ENCODE measurements at places on chromosomes 2 and 18. TPM values are rescaled to one million over a fixed set of nuclear protein-coding genes. Genes with fewer than 3 reads are reported as not detected.
A peak's percentile ranks its signal among the peaks of the same experiment; 100 is the strongest.

Gene COL5A2
- 8.8 TPM for polyA plus RNA-seq

- H3K4me1 ChIP-seq, result no peaks in the 10 kb centered on the region
- H3K36me3 ChIP-seq, result no peaks in the 10 kb centered on the region
- DNase-seq, result no peak
- H3K4me3 ChIP-seq, result no peak overlapping the region
- H3K27me3 ChIP-seq, result no peaks in the 10 kb centered on the region
- H3K27ac ChIP-seq, result no peak overlapping the region
Measured at GRCh38 chr2:140786585-140786984, 1344.2 kb downstream of the LRP1B start.

DNA sequence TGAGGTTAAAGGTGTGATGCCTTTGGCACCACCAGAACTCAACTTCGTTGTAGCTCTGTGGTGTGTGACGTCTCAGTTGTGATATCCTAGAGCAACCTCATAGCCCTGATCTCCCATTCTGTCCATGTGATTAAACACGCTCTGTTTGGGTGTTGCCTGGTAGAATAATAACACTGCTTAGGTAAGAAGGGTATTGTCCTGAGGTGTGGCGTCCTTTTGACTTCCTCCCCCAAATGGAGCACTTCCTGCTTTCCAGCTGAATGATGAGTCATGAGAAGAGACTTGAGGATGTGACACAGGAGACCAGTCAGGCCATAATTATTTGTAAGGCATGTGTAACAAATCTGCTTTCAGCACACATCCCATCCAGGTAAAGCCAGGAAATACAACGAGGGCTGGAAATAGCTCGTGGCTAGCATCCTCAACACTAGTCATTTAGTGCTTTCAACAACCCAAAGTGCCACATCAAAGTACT is 100.7 kb downstream of the RAPGEF4 start:
- H3K4me3 ChIP-seq, result no peak overlapping the region
- peaks cover 9% of the 10 kb centered on the region for H3K4me1 ChIP-seq
- no peaks in the 10 kb centered on the region for H3K27me3 ChIP-seq

Gene HOXD4
- polyA plus RNA-seq, result 1.0 TPM

DNA sequence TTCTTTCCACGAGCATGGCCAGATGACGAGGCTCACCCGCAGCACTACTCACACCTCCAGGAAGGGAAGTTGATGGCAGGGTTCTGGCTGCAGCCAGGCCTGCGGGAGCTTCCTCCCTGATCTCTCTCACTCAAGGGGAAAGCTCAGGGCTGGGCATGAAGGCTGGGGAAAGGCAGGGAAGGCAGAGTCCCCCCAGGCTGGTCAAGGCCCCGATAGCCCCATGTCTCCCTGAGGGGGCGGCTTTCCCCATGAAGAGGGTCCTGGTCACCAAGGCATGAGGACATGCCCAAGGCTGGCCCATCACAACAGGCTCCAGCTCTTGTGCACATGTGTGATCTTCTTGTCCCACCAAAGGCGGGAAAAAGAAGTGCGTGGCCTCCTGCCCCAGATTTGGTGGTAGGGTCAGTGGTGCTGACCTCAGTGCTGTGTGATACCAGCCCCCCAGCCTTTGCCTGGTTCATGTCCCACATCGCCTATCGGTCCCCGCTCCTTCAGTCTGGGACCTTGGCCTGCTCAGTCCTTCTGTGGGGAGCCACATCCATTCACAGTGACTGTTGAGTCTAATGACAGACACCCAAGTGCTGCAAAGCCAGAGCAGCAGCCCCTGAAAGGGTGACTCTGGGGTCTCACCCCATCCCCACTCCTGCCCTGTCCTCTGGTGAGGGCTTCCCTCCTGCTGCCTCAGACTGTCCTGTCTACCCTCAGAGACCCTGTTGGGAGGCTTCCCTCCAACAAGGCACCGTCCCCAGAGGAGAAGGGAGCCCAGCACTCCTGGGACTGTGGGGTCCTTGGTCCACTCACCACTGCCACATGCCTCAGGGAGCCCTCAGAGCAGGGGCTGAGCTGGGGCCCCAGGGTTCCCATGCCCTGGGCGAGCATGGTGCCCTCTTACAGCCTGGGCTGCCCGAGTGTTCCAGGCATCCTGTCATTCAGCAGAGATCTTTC is 49.8 kb upstream of the ALPP start:
- H3K36me3 ChIP-seq, result no peaks in the 10 kb centered on the region
- peaks cover 43% of the 10 kb centered on the region for H3K4me1 ChIP-seq
- H3K27me3 ChIP-seq, result no peaks in the 10 kb centered on the region
- no peak overlapping the region for H3K4me3 ChIP-seq

GRCh38 chr18:58276789-58277739 is 233.0 kb downstream of the NEDD4L start:
- peaks cover 9% of the 10 kb centered on the region for H3K4me1 ChIP-seq
- H3K4me3 ChIP-seq, result no peak overlapping the region
- H3K27me3 ChIP-seq, result no peaks in the 10 kb centered on the region
- no peaks in the 10 kb centered on the region for H3K36me3 ChIP-seq
- DNase-seq, result no peak
- H3K27ac ChIP-seq, result no peak overlapping the region

DNA sequence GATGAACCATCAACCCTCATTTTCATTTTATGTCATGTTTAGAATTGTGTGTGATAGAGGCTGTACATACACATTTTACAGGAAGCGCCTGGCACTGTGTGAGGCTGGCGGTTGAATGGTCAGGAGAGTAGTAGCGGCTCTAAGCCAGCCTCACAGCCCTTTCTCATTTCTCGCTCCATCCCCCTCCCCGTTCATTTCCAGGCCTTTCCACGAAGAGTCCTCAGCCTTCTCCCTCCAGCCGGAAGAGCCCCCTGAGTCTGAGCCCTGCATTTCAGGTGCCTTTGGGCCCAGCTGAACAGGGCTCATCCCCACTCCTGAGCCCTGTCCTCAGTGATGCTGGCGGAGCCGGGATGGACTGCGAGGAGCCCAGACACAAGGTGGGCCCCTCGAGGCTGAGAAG is 51.8 kb downstream of the STK25 start:
- H3K4me1 ChIP-seq, result no peaks in the 10 kb centered on the region
- DNase-seq, result no peak
- H3K36me3 ChIP-seq, result no peaks in the 10 kb centered on the region
- H3K27ac ChIP-seq, result no peak overlapping the region
- H3K27me3 ChIP-seq, result peaks cover 67% of the 10 kb centered on the region

- H3K27me3 ChIP-seq, result no peaks in the 10 kb centered on the region
- no peak for DNase-seq
- H3K36me3 ChIP-seq, result no peaks in the 10 kb centered on the region
- no peak overlapping the region for H3K27ac ChIP-seq
Measured at GRCh38 chr2:157786663-157787363, 89.3 kb downstream of the ACVR1 start.

DNA sequence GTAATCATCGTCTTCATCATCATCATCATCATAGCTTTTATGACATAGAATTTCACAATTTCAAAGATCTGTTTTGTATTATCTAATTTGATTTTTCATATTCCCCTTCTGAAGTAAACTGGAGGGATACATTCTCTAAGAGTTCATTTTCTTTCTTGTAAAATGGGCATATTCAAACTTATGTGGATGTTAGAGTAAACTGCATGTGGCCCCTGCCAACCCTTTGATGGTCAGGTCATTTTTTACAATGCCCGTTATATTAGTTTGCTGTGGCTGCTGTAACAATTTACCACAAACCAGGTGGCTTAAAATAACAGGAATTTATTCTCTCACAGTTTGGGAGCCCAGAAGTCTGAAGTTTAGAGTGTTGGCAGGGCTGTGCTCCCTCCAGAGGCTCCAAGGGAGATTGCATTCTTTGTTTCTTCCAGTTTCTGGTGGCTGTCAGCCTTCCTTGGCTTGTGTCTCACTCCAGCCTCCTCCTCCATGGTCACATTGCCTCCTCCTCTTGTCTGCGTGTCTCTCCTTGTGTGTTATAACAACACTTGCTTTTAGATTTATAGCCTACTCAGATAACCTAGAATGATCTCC is 127.5 kb upstream of the MMADHC start:
- no peak overlapping the region for H3K4me3 ChIP-seq
- no peaks in the 10 kb centered on the region for H3K27me3 ChIP-seq
- no peaks in the 10 kb centered on the region for H3K36me3 ChIP-seq
- no peak for DNase-seq

GRCh38 chr2:159616286-159616701 is at the start of gene BAZ2B:
TSS of gene BAZ2B (minus strand) at chr2:159616548. CDS start at chr2:159478719, 137,829 bp downstream.
- H3K27me3 ChIP-seq, result no peaks in the 10 kb centered on the region
- peak within 1 kb of the TSS; percentile 89 for H3K27ac ChIP-seq

GRCh38 chr18:37563931-37564392 is 1.6 kb downstream of the CELF4 start:
- H3K27ac ChIP-seq, result no peak overlapping the region
- H3K27me3 ChIP-seq, result peaks cover 49% of the 10 kb centered on the region
- DNase-seq, result no peak

Gene TCF23
- 0.05 TPM for polyA plus RNA-seq

- no peak for DNase-seq
- H3K27me3 ChIP-seq, result no peaks in the 10 kb centered on the region
- no peaks in the 10 kb centered on the region for H3K4me1 ChIP-seq
- no peak overlapping the region for H3K4me3 ChIP-seq
Measured at GRCh38 chr2:186806591-186806990, 42.4 kb downstream of the ZSWIM2 start.

DNA sequence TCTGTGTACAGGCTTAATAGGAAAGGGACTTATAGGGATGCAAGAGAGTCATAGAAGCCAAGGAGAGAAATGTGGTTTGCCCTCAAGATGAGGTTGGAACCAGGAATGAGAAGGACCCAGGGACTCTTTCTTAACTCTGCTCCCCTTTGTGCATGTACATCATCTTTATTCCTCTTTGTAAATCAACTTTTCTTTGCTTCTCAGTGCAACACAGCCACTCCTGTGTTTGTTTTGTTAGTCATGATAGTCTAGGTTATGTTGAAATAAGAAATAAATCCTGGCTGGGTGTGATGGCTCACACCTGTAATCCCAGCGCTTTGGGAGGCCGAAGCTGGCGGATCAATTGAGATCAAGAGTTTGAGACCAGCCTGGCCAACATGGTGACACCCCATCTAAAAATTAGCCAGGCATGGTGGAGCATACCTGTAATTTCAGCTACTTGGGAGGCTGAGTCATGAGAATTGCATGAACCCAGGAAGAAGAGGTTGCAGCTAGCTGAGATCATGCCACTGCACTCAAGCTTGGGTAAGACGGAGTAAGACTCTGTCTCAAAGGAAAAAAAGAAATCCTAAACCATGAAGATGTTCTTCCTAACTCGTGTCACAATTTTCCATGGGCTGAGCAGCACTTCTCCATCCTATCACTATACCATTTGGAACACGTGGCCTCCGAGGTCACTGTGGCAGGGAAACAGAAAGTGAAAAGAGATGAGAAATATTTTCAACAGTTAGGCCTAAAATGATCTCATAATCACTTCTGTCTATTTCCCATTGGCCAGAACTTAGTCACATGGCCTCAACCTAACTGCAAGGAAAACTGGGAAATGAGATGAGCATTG is 73.0 kb upstream of the TMEM17 start:
- H3K27ac ChIP-seq, result no peak overlapping the region
- H3K4me3 ChIP-seq, result no peak overlapping the region
- H3K4me1 ChIP-seq, result no peaks in the 10 kb centered on the region
- no peaks in the 10 kb centered on the region for H3K27me3 ChIP-seq

GRCh38 chr18:25248755-25249154 is 103.2 kb downstream of the ZNF521 start:
- no peak for DNase-seq
- H3K36me3 ChIP-seq, result no peaks in the 10 kb centered on the region
- no peaks in the 10 kb centered on the region for H3K27me3 ChIP-seq
- peaks cover 5% of the 10 kb centered on the region for H3K4me1 ChIP-seq
- H3K27ac ChIP-seq, result no peak overlapping the region

GRCh38 chr18:7221424-7222155 is 9.3 kb upstream of the LRRC30 start:
- H3K27ac ChIP-seq, result no peak overlapping the region
- no peak overlapping the region for H3K4me3 ChIP-seq
- H3K4me1 ChIP-seq, result no peaks in the 10 kb centered on the region

DNA sequence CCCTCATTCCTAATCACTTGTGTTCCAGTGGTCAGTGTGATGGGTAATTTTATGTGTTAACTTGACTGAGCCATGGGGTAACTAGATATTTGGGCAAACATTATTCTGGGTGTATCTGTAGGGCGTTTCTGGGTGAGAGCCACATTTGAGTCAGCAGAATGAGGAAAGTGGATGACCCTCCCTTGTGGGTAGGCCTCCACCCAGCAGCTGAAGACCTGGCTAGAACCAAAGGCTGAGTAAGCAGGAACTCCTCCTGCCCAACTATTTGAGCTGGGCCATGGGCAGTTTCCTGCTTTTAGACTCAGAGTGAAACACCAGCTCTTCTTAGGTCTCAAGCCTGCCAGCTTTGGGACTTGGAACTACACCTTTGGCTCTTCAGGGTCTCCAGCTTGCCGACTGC is 141.8 kb downstream of the ACKR3 start:
- no peak overlapping the region for H3K4me3 ChIP-seq
- H3K27me3 ChIP-seq, result no peaks in the 10 kb centered on the region
- peaks cover 3% of the 10 kb centered on the region for H3K4me1 ChIP-seq

DNA sequence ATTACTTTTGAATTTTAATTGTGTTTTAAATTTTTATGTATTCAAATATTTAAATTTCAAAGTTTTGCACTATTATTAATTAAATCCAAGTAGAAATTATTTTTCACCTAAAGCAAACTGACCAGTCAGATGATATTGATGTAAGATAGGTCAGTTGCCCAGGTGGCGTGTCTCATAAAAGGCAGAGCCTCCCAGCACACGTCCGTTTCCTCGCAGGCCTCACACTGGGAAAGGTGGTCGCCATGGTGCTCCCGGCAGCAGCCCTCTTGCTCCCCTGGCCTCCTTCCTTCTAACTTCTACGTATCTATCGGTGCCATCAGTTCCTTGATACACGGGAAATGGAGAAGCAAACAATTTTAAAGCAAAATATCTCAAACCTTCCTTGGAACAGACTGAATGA is 516.8 kb downstream of the GALR1 start:
- no peaks in the 10 kb centered on the region for H3K4me1 ChIP-seq
- no peaks in the 10 kb centered on the region for H3K27me3 ChIP-seq
- no peaks in the 10 kb centered on the region for H3K36me3 ChIP-seq
- no peak for DNase-seq

Gene MARCO
- 31.0 TPM for polyA plus RNA-seq

- no peaks in the 10 kb centered on the region for H3K4me1 ChIP-seq
- peaks cover 33% of the 10 kb centered on the region for H3K27me3 ChIP-seq
- H3K27ac ChIP-seq, result peak within 1 kb of the TSS; percentile 69
- peak within 1 kb of the TSS; percentile 35 for H3K4me3 ChIP-seq
- DNase-seq, result no peak
Measured at GRCh38 chr2:218781691-218782527, at the start of gene CYP27A1. TSS of gene CYP27A1 (plus strand) at chr2:218782147. CDS start at chr2:218782183, 36 bp downstream.

Gene SLC30A3
- polyA plus RNA-seq, result 0.18 TPM

GRCh38 chr2:119234021-119235019 is 10.7 kb downstream of the STEAP3 start:
- no peaks in the 10 kb centered on the region for H3K4me1 ChIP-seq
- H3K4me3 ChIP-seq, result no peak overlapping the region
- H3K36me3 ChIP-seq, result no peaks in the 10 kb centered on the region
- DNase-seq, result no peak
- no peak overlapping the region for H3K27ac ChIP-seq

Gene SERPINB2
- 11.3 TPM for polyA plus RNA-seq

GRCh38 chr2:201383136-201383535 is 26.0 kb upstream of the FLACC1 start:
- H3K27me3 ChIP-seq, result no peaks in the 10 kb centered on the region
- peaks cover 33% of the 10 kb centered on the region for H3K36me3 ChIP-seq
- no peak overlapping the region for H3K27ac ChIP-seq
- H3K4me3 ChIP-seq, result no peak overlapping the region
- DNase-seq, result no peak

Measured in thymus (tissue), 14 donors.